ENCODE measurements at places on chromosomes 1 and 21. TPM values are rescaled to one million over a fixed set of nuclear protein-coding genes. Genes with fewer than 3 reads are reported as not detected.

Gene AMY2B
- 26.5 TPM for total RNA-seq

Gene MOV10
- 33.1 TPM for total RNA-seq

Gene ZYG11A
- not detected for total RNA-seq

Gene ERRFI1
- total RNA-seq = 164 TPM

Gene XKR8
- 8.4 TPM for total RNA-seq

Gene ACTN2
- total RNA-seq = 11.5 TPM

Gene RXFP4
- total RNA-seq = not detected

Gene SLC37A1
- 36.8 TPM for total RNA-seq

Gene LCE2B
- total RNA-seq = not detected

Gene CACHD1
- total RNA-seq = 26.3 TPM

Gene OLFML3
- 36.6 TPM for total RNA-seq

Gene SYT6
- total RNA-seq = not detected

Gene OR2L5
- not detected for total RNA-seq

Gene GRHL3
- not detected for total RNA-seq

Gene NES
- total RNA-seq = 35.1 TPM

Gene KDF1
- 11.5 TPM for total RNA-seq

Data from upper lobe of left lung (tissue), 6 donors.